Anterior cingulate cortex (tissue), 58 donors: ENCODE measurements at places on chromosomes 7 and 10.

- DNase-seq = no peak
Observed at GRCh38 chr7:139763330-139763729, 14.5 kb downstream of the HIPK2 start.

GRCh38 chr10:90930971-90931871, 10.3 kb upstream of the ANKRD1 start:
- no peak for DNase-seq

GRCh38 chr10:129771991-129772431, 192.1 kb downstream of the EBF3 start:
- no peak for DNase-seq

GRCh38 chr7:27697861-27698430, 35.3 kb upstream of the HIBADH start:
- DNase-seq = no peak

DNA sequence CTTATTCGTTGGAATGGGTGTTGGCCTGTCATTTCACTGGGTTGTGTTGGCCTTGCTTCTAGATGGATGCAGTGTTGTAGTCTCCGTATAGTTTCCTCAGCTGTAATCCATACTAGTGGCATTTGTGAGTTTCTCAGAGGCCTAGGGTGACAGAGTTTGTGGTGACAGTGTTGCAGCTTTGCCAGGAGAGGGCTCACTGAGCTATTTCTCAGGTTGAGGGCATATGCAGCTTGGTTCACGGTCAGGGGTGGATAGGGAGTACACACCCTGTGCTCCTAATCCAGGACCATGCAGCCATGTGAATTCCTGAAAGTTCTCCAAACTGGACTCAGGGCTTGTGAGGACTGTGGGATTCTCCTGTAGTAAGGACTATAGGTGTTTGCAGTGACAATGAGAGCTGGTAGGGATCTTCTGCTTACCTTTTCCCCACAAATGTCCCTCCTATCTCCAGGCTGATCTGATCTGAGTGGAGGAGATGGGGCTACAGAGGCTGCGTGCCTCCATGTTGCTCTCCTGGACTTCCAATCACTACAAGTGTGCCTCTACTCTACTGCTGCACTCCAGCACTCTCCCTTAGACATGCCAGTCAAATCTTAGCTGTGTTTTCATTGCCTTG, 229.0 kb downstream of the STK31 start:
- DNase-seq = no peak

GRCh38 chr7:155754165-155754564, 58.1 kb downstream of the SHH start:
- no peak for DNase-seq

- DNase-seq = peak; percentile 48
Observed at GRCh38 chr10:6201516-6201975, 1.2 kb upstream of the PFKFB3 start.

DNA sequence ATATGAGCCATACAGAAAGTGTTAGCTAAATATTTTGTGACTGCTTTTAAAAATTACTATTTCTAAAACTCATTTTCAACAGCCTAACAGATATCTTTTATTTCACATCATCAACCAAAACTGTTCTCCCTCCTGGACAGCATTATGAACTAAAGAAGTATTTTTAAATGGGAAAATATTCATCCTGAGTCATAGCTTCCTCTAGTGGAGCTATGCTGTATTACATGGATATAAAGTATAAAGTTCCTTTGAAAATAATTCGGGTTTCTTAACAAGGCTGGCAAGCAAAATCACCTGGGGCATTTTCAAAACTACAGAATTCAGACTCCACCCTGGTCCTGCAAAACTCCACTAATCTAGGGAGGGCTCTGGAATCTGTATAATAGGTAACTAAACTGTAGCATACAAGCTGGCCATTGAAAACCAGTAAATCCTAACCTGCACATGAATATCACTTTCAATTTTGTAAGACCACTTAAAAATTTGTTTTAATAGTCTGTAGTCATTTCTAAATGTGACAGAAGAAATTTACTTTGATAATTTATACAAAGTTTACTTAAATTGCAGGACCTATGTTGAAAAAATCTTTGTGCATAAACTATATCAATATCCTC, 53.5 kb downstream of the SCIN start:
- DNase-seq = no peak

DNA sequence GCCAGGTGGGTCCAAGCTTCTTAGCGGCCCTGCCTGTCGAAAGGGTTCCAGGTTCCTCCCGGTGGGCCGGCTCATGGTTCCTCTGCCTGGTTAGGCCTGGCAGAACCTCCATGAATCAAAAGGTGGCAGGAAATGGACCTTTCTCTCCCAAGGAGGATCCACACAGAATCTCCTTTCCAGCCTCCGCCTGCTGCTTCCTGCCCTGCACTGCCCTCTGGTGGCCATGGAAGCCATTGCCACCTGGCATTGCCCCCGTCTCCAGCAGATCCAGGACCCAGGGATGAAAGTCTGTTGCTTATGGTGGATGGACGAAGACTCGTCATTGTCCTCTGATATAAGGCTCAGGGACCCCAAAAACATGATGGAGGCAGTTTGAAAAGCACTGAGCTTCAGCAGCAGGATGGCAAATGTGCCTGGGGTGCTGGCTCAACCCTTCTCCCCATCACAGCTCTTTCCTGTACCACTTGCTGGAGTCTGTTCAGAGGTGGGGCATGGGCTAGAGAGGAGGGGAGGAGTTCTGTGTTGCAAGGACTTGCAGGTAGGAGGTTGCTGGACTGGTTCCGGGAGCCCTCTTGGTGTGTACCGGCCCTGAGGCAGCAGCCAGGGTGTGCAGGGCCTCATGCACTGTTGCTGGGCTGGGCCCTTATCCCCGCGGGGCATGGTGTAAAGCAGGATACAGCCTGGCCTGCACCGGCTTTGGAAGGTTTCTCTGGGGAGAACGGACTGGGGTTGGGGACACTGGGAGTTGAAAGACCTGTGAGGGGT, 11.3 kb upstream of the INMT start:
- peak; percentile 28 for DNase-seq

GRCh38 chr7:80967071-80967916, 48.4 kb upstream of the SEMA3C start:
- no peak for DNase-seq

GRCh38 chr10:4822208-4822607, 3.8 kb upstream of the AKR1E2 start:
- DNase-seq = no peak

- DNase-seq = no peak
Observed at GRCh38 chr7:49483142-49483541, 290.3 kb upstream of the VWC2 start.

DNA sequence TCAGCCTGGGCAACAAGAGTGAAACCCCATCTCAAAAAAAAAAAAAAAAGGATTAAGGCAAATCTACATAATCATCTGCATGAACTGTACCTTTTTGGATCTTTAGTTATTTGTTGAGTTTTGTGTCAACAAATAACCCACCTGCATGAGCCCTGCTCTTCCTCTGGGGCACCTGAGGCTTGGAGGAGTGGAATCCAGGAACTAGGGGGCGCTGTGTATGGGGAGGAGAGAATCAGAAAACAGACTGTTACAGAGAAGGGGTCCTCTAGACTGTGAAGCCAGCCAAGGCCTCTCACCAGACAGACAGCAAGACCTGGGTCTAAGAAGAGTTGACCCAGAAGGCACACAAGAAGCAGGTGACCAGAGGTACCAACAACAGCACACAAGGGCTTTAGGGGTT, 682.8 kb upstream of the NRP1 start:
- no peak for DNase-seq

GRCh38 chr7:131843898-131844331, 287.5 kb upstream of the PODXL start:
- DNase-seq = no peak

GRCh38 chr10:98208925-98209324, 59.1 kb downstream of the LOXL4 start:
- DNase-seq = no peak

GRCh38 chr7:29046978-29047377, 88.8 kb upstream of the TRIL start:
- DNase-seq = no peak

DNA sequence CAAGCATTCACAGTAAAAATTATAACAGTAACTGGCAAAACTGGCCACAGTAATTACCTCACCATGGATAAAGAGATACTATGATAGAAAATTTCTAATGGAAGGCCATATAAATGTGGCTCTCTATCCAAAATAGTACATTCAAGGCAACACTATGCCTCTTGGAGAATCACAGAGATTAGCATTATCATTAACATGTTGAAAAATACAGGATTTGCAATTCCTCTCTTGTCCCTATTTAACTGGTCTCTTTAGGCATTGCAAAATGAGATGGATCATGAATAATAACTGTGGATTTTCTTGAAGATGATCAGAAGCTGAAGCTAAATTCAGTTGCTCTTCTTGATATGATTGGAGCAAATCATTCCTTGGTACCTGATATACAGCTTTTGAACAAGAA, 100.8 kb upstream of the HGF start:
- no peak for DNase-seq

- DNase-seq = no peak
Observed at GRCh38 chr10:60488111-60488669, 98.5 kb upstream of the ANK3 start.

- no peak for DNase-seq
Observed at GRCh38 chr10:131144196-131144595, 167.3 kb downstream of the TCERG1L start.

GRCh38 chr7:150420242-150420641, 30.2 kb upstream of the GIMAP8 start:
- DNase-seq = no peak

GRCh38 chr10:82674036-82674435, 799.0 kb downstream of the NRG3 start:
- DNase-seq = no peak

DNA sequence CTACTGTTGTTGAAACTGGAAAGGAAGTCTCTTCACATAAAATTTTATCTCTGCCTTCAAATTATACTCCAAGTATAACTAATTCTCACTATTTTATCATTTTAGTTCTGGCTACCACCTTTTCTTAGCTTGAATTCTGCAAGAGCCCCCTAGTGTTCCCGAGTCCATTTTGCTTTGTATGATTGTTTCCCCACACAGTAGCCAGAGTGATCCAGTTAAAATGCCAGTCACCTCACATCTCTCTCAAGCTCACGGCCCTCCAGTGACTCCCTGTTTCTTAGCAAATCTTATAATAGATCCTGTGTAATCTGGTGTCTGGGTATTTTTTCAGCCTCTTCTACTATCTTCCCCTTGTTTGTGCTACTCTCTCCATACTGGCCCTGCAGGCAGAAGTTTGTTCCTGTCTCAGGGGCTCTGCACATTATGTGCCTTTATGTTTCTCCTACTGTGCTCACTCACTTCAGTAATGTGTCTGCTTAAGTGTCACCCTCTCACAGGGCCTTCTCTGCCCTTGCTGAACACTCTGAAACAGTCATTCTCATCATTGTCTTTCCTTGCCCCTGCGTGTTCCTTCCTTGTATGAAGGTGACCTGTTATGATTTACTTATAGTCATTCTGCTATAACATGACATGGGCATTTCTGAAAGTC, 8.9 kb downstream of the WAC start:
- no peak for DNase-seq

DNA sequence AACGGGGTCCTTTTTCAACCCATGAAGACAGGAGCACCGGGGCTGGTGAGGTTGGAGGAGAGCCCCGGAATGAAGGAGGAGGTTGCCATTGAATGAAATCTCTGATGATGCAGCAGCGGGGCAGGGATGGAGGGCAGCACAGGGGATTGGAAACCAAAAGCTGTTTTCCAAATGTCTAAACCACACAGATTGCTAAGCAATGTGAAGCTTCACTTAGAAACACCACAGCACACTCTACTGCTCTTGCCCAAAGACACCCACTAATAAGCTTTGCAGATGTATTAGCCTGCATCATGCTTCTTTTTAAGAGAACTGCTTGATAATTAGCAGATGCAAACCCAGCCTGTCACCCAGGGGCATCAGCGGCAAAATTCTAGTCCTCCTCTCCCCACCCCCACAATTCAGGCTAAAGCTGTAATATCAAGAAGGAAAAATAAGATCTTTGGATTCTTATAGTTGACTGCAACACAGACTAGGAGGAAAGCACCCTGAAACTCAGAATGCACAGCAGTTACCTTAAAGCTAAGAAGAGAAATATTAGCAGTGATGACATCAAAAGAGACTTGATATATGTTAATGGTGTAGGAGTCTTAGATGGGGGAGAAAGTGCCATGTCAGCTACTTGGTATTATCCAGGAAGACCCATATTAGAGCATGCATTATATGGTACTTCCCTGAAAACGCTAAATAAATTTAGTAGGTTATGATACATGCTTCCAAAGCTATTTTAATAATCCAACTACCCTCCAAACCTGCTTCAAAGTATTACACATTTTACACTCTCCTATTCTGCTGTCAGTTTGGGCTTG, 666.7 kb downstream of the KCNMA1 start:
- DNase-seq = peak; percentile 3

DNA sequence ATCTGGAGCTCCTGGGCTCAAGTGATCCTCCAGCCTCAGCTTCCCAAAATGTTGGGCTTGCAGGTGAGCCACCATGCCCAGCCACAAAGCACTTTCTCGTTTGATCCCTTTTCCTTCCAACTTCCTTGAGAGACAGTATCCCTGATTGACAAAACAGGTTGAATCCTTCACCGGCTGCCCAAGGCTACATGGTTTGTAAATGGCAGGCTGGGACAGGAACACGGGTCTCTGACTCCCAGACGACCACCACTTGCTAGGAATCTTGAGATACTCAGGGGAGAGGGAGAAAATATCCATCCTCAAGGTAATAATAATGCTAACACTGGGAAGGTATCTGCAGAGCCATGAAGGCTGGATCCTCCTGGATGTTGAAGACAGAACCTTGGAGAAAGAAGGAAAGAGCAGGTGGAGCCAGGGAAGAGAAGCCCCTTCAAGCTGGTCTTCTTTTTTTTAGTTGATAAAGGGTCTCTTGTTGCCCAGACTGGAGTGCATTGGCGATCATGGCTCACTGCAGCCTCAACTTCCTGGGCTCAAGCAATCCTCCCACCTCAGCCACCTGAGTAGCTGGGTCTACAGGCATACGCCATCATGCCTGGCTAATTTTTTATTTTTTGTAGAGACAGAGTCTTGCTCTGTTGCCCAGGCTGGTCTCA, 19.8 kb downstream of the MMRN2 start:
- DNase-seq = no peak

DNA sequence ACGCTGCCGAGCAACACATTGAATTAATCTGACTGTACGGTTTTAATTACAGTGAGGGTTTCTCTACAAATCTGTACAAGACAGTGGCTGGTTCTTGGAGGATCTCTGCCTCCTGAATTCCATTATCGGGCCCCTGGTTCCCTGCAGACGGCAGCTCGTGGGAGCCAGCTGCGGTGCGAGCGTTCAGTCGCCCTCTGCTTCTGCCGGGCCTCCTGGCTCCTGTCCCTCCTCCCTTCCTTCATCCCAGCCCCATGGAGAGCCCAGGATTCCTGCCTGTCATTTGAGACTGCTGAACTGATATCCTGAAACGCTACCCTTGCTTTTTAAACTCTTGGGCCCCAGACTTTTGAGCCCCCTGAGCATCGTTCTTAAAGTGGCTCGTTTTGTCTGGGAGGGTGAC, 6.6 kb upstream of the DLX6 start:
- no peak for DNase-seq

- no peak for DNase-seq
Observed at GRCh38 chr10:36023939-36024338, 381.8 kb upstream of the FZD8 start.

- no peak for DNase-seq
Observed at GRCh38 chr7:151338809-151339208, 2.8 kb upstream of the NUB1 start.

GRCh38 chr10:110305767-110306451, 1.2 kb upstream of the SMNDC1 start:
- no peak for DNase-seq
